ENCODE measurements at places on chromosomes 1 and 21.
A peak's percentile ranks its signal among the peaks of the same experiment; 100 is the strongest.

GRCh38 chr21:16216288-16216962 lies 486.6 kb downstream of the USP25 start:
- no peak for DNase-seq

DNA sequence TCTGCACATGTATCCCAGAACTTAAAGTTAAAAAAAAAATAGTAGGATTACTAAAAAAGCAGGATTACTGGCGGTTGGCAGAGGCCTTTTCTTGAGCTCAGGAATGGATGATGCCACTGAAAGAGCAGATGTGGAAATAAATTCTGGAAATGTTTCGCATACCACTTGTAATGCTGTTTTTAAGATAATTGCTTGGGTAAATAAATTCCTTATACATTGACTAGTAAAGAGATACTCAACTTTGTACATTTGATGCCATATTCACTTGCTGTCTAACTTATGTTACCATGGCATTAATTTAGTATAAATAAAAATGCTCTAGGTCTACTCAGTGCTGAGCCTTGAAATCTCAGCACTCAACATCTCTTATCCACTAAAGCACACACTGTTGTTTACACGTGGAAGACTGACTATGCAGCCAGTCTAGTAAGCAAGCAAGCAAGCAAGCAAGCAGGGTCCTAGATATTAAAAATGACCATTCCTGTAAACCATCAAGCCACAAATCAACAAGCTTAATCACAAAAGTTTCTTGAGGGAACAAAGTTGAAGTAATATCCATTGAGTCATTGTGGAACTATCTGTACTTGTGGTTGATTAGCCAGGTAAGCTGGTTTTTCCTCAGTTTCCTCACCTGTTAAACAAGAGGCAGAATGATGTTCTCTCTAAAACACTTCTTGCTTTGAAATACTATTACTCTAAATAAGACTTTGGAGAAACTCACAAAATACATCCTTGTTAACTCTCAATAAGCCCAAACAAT lies 1.7 kb upstream of the RASAL2 start:
- DNase-seq: no peak

DNA sequence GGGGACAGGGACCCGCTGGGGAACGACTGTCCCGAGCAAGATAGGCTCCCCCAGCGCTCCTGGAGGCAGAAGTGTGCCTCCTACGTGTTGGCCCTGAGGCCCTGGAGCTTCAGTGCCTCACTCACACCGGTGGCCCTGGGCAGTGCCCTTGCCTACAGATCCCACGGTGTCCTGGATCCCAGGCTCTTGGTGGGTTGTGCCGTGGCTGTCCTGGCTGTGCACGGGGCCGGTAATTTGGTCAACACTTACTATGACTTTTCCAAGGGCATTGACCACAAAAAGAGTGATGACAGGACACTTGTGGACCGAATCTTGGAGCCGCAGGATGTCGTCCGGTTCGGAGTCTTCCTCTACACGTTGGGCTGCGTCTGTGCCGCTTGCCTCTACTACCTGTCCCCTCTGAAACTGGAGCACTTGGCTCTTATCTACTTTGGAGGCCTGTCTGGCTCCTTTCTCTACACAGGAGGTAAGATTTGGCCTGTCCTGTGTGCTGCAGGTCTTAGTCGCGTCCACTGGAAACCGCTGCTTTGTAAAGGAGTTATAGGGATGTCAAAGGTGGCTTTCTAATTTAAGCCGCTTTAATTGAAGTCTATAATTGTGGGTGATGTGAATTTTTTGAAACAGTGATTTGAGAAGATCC lies 717 bp downstream of the UBIAD1 start:
- no peak for DNase-seq

DNA sequence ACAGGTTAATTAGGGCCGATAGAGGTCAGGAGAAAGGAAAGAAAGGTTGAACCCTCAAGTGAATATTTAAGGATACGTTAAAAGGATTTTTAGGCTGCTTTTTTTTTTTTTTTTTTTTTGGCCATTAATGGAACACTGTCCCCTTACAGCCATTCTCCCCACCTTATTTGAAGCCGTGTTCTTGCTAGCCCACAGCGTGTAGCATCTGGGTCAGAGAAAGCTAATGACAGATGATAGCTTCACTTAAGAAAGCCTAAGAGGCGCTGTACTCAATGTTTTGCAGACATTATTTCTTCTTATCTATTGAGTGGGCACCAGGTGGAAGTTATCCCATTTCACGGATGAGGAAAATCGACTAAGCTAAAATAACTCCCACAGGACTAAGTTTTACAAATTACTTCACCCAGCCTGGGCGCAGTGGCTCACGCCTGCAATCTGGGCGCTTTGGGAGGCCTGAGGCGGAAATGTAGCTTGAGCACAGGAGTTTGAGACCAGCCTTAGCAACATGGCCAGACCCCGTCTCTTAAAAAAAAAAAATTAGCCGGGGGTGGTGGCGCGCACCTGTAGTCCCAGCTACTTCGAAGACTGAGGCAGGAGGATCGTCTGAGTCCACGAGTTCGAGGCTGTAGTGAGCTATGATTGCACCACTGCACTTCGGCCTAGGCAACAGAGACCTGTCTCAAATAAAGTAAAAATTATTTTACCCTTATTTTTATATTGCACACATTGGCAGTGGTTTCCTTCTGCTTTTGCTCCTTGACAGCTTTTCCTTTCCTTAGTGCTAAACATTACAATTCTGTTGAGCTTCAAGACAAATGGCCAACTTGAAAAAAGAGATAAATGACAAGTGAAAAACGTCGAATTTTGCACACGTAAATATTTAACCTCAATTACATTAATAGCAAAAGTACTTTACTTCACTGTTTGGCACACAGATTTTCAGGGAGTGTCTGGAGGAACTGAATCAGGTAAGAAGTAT lies 1.1 kb upstream of the PHTF1 start:
- DNase-seq: no peak

DNA sequence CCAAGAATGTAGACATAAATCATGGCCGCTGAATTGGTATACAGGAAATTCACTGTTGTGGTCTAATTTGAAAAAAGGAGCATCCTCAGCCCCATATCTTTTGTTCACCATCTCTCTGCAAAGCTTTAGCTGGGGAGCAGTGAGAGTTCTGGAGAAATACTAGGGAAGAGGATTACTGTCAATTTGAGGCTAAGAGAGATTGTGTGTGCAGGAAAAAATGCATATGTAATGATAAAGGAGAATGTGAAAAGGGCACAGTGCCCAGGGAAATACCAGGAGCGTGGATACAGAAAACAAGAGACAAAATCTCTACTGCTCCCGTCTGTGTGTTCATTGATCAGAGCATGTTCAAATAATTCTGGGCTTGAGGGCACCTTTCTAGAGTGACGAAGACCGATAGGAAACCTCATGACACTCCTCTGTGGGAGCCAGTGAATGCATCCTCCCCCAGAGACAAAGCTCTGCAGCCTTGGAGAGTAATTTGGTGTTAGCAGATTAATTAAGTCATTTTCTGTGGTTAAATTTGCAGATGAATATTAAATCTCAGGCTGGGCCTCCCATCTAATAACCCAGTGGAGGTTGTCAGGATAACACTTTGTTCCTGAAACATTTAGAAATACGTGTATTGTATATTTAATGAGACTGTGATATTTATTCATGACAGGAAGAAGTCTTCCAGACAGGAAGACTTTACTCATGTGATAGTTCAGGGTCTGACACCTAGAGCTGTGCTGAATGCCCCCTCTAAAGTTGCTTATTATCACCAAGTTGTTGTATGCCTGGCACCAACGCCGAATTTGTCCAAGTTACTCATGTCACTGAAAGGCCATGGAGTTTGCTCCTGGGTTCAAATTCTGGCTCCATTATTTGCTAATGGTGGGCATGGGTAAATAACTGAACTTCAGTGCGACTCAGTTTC lies 287.3 kb upstream of the SGIP1 start:
- no peak for DNase-seq

GRCh38 chr1:68173936-68174737 lies 58.2 kb downstream of the WLS start:
- DNase-seq: peak; percentile 97

- DNase-seq: peak; percentile 34
These were observed 55.7 kb downstream of the NID1 start for GRCh38 chr1:236009191-236009590.

GRCh38 chr21:45355573-45355972 lies 49.4 kb upstream of the COL18A1 start:
- no peak for DNase-seq

DNA sequence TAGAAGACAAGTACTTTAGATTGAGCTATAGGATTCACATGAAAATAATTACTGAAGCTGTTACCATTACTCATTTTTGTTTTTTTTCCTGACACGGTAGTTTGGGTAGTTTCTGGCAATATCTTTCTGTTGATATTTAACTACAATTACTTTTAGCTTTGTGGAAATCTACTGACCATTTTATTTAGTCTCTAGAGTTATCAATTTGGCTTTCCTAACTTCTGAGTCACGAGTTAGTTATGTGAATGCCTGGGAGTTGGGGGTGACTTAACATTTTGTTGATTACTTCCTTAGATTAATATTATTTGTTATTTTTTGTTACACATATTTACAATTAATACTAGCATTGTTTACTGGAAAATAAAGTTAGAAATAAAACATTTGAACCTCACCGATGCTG lies 160.6 kb downstream of the HMCN1 start:
- DNase-seq: peak; percentile 13

DNA sequence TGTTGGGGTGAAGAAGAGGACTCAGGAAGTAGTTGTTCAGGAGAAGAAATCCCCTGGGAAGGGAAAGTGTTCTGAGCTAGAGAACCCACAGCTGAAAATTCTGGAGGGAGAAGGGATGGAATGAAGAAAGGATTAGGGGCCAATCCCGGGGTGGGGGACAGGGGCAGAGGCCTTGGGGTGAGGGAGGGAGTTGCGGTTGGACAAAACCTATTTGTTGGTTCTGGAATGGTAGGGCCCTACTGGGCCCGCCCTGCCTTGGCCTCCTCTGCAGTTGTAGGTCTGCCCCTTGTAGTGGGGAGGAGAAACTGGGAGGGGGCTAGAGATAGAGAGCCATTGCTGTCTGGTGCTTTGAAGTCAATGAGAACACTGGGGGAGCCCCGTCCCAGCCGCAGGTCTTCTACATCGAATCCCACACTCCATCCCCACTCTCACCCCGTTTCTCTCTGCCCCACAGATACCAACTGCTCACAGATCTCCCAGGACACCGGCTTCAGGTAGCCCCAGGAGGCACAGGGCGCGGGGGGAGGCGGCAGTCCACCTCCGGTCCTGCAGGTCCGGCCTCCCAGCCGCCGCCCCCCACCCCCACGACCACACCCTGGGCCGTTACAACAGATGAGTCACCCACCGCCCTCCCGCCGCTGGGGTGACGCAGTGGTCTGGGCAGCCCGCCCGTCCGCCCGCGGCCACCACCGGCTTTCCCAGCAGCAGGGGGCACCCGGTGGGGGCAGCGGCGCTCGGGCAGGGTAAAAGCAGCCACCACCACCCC lies 1.1 kb downstream of the TAGLN2 start:
- peak; percentile 96 for DNase-seq
